ENCODE measurements at places on chromosomes 16 and 17.

- DNase-seq, result no peak
Measured at GRCh38 chr17:64157669-64158180, 27.8 kb upstream of the ERN1 start.

- no peak for DNase-seq
Measured at GRCh38 chr16:49631187-49632041, 224.5 kb downstream of the ZNF423 start.

DNA sequence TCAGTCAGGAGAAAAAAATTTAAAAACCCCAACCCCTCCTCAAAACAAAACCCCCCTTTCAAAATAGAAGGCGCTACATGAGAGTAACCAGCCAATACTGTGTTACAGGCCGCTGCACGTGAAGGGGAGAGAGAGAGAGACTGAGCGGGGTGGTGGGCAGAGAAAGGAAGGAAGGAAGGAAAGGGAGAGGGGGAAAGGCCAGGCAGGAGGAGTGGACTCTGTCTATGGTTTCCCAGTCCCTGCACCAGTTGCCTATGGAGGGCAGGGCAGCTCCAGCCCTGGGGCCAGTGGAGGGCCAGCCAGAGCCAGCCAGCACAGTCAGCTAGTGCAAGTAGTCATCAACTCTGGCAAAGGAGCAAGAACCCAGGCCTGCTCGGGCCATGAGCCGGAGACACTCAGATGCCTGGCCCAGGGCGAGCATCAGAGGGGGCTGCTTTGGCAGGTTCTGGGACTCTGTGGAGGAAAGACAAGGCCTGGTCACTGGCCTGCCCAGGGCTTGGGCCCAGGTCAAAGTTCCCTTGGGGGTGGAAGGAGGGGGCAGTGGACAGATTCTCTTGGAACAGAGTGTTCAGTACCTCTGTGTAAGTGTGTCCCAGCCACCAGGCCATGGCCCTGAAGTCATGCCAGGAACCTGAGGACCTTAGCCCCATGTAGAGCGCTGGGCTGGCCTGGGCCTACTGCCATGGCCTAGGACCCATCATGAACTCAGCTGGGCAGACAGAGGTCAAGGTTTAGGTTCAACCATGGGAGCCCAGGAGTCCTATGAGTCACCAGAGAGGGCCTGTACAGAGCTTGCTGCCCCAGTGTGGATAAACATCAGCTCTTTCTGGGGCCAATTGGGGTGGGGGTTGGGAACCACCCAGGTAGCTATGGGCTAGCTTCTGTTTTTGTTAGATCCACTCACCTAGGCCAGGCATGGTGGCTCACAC, 7.3 kb upstream of the GFOD2 start:
- DNase-seq, result no peak

GRCh38 chr16:67892375-67892774, 679 bp upstream of the PSKH1 start:
- DNase-seq, result no peak

- peak; percentile 98 for DNase-seq
Measured at GRCh38 chr17:78278139-78278741, 46.8 kb downstream of the TMEM235 start.

DNA sequence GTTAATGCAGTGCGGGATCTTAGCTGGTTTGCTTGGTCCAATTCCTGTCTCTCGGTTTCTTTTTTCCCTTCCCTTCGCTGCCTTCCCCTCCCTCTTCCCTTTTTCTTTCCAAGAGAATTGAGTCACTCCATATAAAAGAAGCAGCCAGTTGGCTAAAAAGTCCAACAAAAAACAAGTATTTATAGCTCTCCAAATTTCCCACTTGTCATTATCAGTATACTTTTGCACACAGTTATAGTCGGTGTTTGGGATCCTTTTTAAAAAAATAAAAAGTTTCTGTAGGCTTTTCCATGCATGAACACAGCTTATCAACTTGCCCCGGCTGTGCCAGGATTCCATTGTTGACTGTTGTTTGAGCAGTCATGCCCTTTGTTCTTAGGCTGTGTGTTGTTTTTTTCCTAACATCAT, 24.9 kb downstream of the HMOX2 start:
- DNase-seq, result no peak

DNA sequence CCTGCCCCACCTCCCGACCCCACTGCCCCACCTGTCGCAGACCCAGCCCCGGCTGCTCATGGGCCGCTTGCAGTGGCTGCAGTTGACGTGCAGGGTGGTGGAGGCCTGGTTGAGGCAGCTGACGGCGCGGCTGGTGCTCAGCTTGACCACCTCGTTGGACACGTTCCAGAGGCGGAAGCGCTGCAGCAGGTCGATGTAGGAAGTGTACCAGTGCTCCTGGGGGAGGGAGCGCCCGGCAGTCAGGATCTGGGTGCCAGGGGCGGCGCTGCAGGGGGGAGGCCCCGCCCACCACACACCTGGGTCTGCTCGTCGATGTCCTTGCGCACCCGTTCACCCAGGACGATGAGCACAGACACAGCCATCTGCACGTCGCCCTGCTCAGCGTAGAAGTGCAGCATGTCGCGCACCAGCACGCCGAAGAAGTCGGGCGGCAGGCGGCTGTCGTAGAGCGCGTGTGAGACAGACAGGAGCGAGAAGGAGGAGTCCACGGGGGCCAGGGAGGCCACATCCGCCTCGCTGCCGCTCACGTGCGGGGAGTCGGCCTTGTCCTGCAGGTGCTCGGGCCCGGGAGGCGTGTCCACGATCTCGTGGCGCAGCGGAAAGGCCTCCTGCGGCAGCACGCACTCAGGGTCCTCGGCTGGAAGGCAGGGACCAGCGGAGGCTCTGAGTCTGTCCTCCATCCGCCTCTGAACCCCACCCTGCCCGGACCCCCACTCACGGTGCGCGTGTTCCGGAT, 995 bp upstream of the JMJD8 start:
- DNase-seq, result no peak

DNA sequence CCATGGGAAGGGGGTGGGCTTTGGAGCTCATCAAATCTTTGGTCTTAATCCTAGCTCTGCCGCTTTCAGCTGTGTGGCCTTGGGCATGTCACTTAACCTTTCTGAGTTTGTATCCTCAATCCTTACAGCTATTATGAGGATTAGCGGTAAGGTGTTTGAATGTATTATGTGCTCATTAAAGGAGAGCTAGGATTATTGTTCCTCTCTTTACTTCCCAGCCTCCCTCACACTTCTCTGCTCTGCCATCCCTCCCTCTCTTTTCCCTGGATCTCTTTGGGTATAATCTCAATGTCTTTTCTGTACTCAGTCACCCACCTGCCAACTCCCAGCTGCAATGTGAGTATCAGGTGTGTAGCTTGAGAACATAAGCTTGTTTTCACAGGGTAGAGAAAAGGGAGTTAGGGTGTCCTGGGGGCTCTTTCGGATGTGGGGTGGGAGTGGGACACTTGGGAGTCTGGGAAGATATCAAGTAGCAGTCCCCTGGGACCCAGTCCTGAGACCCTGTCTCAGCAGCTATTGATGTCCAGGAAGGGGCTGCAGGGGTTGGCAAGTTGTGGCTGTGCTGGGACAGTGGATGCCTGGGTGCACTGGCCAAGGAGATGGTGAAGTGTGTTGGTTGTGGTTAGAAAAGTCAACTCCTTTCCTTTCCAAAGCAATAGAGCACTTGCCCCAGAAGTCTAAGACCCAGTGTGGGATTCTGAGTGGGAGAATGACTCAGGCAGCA, 1.8 kb downstream of the EFNB3 start:
- peak; percentile 49 for DNase-seq

- no peak for DNase-seq
Measured at GRCh38 chr16:27314161-27314723, 468 bp downstream of the IL4R start.

DNA sequence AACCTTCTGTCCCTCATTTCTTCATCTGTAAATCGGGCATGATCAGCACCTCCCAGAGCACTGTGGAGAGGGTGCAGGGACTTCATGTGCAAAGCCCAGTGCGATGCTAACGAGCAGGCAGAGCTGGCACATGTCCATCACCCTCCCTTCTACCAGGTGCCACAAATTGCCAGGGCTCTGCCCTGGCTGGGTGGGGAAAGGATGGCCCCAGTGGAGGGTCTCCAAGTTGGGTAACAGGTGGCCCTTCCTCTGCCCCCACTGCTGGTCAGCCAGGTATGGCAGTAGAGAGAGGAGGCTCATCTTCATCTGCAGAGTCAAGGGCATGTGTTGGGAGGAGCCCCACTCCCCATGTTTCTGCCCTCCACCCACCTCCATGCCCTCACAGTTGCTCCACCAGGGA, 61.5 kb upstream of the CDH5 start:
- no peak for DNase-seq

GRCh38 chr17:31916491-31917064, 15.1 kb upstream of the UTP6 start:
- no peak for DNase-seq

DNA sequence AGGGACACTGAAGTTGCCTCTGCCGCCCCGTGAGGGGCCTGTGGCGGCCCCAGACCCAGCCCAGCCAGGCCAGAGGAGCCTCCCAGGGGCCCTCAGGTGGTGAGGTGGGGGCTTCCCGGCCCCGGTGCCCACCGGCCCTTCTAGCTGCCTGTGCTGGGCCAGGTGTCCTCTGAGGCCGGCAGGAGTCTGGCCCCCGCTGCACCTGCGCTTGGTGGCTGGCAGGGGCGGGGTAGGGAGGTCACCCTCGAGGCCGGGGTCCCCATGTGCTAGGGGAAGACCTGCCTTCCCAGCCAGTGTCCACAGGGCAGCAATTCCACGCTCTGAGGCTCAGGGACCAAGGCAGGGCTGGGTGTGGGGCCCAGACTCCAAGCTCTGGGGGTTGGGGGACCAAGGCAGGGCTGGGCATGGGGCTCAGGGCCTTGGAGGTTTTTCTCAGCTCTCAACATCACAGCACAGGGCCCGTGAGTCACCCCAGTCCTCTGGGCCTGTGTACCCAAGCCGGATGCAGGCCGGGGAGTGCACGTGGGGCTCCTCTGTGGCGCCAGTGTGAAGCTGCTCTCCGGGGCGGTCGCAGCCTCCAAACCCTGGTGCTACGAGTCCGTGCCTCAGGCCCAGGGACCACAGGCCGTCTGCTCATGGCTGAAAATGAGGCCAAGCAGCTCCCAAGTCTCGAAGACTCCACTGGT, 1.3 kb upstream of the CCDC154 start:
- DNase-seq, result no peak

DNA sequence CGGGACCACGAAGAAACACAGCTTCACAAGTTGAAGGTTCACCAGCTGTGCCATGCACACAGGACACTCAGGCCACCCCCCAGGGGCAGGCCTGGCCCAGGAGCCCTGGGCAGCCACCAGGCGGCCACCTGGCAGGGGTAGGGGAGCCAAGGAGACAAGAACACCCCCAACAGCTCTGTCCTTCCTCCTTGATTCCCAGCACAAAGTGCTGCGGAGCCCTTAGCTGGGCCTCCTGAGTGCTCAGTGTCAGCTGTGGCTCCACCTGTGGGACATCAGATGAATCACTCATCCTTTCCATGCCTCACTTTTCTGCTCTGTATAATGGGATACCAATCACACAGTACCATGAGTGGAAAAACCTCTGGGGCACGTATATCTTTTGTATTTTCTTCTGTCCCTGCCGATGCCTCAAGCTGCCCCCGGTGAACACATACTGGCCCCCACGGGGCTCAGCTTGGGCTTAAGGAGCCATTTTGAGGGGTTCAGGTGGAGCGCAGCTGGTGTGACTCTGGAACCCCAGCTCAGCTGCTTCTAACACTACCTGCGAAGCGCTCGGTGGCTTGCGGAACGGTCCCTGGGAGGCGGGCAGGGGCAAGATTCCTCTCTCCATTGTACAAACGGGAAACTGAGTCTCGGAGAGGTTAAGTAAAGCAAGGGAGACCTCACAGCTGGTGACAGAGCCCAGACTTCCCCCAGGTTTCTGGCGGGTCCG, 12.0 kb downstream of the GALK1 start:
- DNase-seq, result peak; percentile 43

DNA sequence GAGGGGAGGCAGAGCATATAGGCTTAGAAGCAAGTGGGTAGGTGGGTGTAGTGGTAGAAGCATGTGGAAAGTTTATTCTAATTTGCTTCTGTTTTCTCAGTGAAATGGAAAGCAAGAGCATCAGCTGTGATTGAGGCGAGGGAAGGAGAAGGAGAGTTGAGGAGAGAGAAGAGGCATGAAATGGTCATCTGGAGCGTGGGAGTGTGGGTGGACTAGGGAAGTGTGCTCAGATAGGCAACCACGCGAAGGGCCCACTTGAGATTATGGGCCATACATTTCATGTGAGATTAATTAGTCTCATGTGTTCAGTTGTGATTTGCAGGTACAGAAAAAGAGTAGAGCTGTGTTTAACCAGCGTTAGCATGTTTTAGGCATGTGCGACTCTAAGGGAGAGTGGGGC, 20.8 kb upstream of the CDC6 start:
- DNase-seq, result no peak

DNA sequence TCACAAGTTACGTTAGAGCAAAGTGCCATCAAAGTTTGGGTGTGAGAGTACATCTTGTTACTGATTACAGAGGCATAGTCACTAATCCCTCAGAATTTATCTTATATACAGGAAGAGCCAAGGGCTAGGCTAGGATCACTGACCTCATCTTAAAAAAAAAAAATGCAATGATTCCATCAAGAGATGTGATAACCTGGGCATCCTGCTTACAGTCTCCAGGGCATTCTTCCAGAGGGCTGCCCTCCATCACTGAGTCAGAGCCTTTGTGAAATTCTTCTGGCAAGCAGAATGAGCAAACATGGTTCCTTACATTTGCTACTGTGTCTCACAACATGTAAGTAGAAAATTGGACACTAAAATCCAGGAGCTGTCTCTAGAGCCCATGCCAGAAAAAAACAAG, 410.6 kb downstream of the ZFHX3 start:
- DNase-seq, result no peak

DNA sequence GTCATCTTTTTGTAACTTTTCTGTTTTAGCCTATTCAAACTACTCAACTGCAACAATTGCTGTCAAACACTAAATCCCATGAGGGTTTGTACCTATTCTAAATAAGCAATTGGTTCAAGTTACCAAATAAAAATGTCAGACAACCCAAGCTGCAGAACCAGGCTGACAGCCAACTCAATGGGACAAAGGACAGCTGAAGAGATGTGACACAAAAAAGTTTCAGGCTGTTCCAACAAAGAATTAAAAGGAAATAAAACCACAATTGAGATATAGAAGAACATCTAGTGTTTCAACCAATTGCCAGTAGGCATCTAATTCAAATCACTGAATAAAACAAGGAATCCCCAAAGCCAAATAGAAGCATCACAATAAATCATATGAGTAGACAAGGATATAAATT, 49.3 kb downstream of the GRB7 start:
- DNase-seq, result no peak

- DNase-seq, result no peak
Measured at GRCh38 chr17:4636474-4637100, 4.9 kb downstream of the ALOX15 start.

GRCh38 chr16:20903899-20904506, 3.4 kb downstream of the LYRM1 start:
- no peak for DNase-seq

GRCh38 chr17:2789700-2790099, 6.5 kb upstream of the RAP1GAP2 start:
- no peak for DNase-seq
